ENCODE measurements at places on chromosomes 5 and 9.

- peak; percentile 24 for DNase-seq
Observed at GRCh38 chr5:137220523-137220927, 278.6 kb downstream of the SPOCK1 start.

GRCh38 chr5:84791730-84792129 is 407.1 kb upstream of the EDIL3 start:
- no peak for DNase-seq

GRCh38 chr5:14284392-14285148 is 141.4 kb downstream of the TRIO start:
- no peak for DNase-seq

GRCh38 chr5:138503487-138504270 is 38.4 kb downstream of the EGR1 start:
- DNase-seq, result peak; percentile 49

GRCh38 chr9:131165523-131165922 is 40.1 kb downstream of the NUP214 start:
- no peak for DNase-seq

All from NCI-H2081 (cell line).